Motor neuron (in vitro differentiated cells): ENCODE measurements at places on chromosomes 3 and 15.

DNA sequence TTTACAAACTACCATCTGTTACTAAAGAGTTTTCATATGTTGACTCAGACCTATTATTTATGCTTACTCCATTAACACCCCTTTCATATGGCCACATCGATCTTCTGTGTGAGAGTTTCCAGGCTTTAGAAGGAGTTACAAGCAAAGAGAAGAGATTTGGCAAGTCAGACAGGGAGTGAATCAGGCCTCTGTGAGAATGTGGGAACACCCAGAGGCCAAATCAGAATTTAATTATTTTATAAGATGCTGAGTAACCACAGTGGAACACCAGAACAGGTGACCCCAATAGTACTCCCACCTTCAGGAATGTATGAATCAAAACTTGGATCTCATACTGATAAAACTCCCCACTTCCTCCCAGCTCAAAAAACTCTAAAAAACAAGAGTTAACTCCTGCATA, 42.0 kb downstream of the IFT57 start:
- peak; percentile 54 for ATAC-seq

DNA sequence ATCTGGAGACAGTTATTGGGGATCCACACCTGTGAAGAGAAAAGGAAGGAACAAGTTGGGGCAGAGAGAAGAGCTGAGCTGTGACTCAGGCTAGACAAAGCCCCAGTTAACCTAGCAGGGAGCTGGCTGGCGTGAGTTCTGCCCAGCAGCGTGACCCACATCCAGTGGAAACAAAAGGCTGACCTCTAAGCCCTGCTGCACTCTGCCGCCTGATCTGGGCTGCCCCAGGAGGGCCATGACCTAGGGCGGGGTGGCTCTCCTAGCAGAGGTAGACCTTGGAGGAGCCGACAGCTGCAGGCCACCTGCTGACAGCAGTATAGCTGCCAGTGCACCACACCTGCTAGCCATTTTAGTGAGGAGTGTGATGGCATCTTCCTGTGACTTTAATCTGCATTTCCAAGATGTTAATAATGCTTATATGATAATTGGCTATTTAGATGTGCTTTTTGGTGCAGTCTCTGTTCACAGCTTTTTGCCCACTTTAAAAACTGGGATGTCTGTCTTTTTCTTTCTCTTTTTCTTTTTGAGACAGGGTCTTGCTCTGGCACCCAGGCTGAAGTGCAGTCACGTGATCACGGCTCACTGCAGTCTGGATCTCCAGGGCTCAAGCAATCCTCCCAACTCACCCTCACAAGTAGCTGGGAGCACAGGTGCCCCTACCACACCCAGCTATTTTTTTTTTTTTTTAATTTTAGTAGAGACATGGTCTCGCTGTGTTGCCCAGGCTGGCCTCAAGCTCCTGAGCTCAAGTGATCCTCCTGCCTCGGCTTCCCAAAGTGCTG, 78.1 kb downstream of the LSM3 start:
- ATAC-seq: peak; percentile 69

DNA sequence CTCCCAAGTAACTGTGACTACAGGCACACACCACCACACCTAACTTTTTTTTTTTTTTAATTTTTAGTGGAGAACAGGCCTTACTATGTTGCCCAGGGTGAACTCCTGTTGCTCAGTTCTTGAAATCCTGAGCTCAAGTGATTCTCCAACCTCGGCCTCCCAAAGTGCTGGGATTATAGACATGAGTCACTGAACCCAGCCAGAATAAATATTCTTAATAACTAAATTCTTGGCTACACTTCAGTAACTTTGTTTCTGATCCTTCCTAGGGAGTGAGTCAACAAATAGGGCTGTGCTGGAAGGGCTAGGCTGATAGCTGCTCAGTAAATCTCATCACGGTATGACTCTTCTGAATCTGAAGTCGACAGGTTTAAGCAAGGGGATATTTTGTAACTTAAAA, 56.6 kb downstream of the P3H2 start:
- ATAC-seq: no peak

DNA sequence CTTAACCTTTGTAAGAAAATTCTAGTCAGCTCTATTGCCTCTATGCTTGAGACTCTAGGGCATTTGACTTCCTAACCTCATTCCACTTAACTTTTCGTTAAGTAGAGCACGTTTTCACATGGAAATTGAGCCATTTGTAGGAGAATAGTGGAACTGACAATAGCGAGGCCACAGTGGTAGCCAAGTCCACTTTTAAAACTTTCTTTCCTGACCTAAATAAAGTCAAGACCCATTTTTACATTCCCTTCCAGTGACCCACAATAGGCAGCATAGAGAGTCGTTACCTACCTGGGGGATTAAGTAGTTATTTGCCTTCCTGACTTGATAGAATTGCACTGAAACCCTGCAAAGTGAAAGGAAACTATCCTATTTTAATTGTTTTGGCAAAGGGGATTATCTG, 386.0 kb upstream of the NECTIN3 start:
- ATAC-seq: no peak

GRCh38 chr3:79810092-79810491, 42.3 kb upstream of the ROBO1 start:
- ATAC-seq: no peak

GRCh38 chr3:112793326-112794081, 53.2 kb downstream of the CD200R1L start:
- ATAC-seq: peak; percentile 57

DNA sequence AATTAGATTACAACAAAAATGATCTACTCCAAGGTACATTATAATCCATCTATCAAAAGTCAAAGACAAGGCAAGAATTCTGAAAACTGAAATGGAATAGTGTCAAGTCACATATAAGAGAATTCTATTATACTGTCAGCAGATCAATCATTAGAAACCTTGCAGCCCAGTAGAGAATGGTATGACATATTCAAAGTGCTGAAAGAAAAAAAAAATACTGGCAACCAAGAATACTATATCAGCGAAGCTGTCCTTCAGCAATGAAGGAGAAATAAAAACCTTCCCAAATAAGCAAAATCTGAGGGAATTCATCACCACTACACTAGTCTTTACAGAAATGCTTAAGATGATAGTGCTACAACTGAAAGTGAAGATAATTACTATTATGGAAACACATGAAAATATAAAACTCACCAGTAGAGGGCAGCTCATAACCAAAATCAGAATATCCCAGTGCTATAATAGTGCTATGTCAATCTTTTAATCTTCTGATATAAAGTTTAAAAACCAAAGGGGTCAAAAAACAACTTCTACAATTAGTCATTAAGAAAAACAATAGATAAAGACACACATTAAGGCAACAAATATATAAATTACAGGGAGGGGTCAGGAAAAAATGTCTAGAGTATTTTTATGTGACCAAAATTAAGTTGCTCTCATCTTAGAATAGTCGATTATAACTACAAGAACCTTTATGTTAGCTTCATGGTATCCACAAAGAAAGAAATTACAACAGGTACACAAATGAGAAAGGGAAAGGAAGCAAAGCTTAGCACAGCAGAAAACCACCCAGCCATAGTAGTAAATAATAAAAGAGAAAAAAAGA, 190.7 kb upstream of the CNTN6 start:
- ATAC-seq: no peak

- ATAC-seq: peak; percentile 0
These were observed 1.4 kb upstream of the NECTIN3 start for GRCh38 chr3:111069974-111070771.

- no peak for ATAC-seq
These were observed 110.3 kb upstream of the ALDH1A3 start for GRCh38 chr15:100769043-100769974.

GRCh38 chr15:82045892-82046665, at the start of gene MEX3B:
TSS of gene MEX3B (minus strand) at chr15:82046018. CDS start at chr15:82045705, 313 bp downstream.
- peak; percentile 72 for ATAC-seq

DNA sequence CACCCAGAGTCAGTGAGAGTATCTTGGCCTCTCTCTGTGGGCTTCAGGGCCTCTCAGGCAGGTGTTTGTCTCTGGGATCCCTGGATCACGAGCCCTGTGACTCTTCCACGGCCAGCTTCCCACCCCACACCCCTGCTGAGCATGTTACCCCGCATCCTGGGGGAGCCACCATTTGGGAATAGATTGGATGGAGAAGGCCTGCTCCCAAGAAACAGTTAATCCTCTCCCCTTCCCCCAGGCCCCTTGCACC, 15.5 kb upstream of the SRP14 start:
- no peak for ATAC-seq

DNA sequence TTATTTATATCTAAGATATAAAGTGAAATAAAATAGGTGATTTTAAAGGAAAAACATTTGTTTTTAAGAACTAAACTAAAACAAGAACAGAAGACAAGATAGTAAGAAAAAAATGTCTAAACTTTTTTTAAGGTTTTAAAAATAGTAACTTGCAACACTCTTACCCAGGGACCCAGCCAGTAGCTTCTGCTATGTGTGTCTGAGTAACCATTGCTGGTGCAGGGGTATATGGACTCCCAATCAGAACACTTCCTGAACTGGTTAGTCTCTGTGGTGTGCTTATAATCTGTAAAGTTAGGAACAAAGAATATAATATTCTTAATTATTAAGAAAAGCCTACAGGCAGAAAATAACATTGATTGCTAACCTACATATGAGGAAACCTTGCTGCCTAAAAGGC, 118.4 kb downstream of the ATP1B3 start:
- no peak for ATAC-seq

DNA sequence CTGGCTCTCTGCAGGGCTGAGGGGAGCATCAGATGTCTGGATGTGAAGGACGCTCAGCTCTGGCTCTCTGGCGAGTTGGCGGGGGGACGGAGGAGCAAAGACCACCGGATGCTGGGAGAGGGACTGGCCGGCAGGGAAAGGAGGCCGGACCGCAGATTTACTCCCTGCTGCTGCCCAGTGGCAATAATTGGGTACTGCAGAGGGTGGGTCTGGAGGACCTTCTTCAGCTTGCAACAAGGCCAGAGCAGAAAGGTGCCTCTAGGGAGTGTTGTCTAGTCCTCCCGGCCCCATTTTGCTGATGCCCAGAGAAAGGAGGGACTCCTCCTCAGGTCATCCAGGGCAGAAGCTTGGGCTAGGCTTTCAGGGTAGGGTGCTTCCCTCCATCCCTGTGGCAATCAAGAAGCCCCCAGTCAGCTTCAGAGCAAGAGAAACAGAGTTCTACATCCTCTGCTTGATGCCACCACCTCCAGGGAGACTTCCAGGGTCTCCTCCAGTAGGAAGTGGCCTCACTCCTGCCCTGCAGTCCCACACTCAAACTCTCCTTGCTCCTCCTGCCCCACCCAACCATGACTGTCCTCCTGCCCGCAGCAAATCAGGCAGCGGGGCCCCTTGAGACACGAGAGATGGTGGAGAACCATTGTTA, 20.3 kb upstream of the CSPG4 start:
- ATAC-seq: peak; percentile 82

GRCh38 chr3:194270627-194271459, 80.3 kb downstream of the CPN2 start:
- peak; percentile 10 for ATAC-seq

DNA sequence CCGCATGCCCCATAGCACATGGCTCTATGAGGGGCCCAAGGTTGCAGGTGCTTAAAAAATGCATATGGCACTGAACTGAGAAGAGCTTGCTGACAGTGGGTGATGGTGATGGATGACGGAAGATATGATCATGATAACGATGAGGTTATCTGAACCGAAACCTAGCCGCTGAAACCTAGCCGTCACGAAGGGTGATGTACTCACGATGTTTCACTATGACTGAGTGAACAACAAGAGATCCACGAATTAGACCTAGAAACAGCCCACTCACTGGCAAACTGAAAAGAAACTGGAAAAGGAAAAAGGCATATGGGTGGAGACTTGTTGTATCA, 57.6 kb upstream of the BCL6 start:
- ATAC-seq: no peak

DNA sequence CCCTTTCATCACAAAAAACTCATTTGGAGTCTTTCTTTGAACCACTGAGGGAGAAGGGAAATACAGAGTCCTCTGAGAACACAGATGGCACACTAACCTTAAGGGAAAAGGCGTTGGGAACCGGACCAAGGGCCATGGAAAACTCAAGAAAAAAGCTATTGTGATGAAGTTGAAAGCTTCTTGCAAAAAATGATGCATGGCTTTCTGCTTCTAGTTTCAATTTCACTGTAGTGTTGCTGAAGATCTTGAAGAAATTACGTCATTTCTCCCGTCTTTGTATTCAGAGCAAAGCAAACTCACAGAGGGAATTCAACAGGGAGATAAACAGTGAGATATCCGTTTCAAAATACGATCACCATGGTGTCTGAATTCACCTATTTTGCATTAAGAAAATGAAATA, 642.3 kb upstream of the ADAMTS9 start:
- peak; percentile 23 for ATAC-seq

GRCh38 chr3:46677411-46677726, 16.1 kb downstream of the ALS2CL start:
- peak; percentile 87 for ATAC-seq

DNA sequence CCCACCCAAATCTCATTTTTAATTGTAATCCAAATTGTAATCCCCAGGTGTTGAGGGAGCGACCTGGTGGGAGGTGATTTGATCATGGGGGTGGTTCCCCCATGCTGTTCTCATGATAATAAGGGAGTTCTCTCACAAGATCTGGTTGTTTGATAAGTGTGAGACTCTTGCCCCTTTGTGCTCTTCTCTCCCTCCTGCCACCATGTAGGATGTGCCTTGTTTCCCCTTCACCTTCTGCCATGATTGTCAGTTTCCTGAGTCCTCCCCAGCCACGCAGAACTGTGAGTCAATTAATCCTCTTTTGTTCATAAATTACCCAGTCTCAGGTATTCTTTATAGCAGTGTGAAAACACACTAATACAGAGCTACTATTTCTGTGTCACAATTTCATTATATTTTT, 88.7 kb downstream of the NCEH1 start:
- ATAC-seq: no peak

GRCh38 chr15:78691851-78692421, 50.9 kb upstream of the CHRNB4 start:
- peak; percentile 79 for ATAC-seq

- ATAC-seq: no peak
These were observed 6.9 kb downstream of the CAMK1 start for GRCh38 chr3:9762871-9763270.

GRCh38 chr15:42413920-42414319, 54.6 kb downstream of the CAPN3 start:
- ATAC-seq: no peak

GRCh38 chr3:126167566-126167965, 12.8 kb downstream of the ALDH1L1 start:
- ATAC-seq: no peak

DNA sequence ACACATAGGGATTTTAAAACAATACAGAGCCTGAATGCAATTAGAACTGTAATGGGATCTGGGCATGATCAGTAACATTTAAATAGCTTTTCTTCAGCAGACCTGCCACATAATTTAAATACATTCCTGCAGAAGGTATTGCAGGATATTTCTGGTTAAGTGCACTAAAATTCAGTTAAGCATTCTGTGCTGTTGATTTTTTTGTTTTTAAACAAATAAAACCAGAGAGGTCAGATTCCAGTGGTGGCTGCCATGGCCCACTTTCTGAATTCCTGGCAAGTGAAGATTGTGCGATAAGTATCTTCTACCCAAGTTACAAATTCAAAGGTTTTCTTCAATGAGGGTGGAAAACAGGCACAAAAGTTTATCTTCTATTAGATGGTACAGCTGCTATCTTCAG, 98.7 kb downstream of the RAP2B start:
- no peak for ATAC-seq

GRCh38 chr3:31384117-31384516, 148.6 kb upstream of the STT3B start:
- no peak for ATAC-seq

GRCh38 chr3:161977063-161977462, 480.5 kb downstream of the OTOL1 start:
- peak; percentile 95 for ATAC-seq
